ENCODE measurements at places on chromosomes 2 and 18.

GRCh38 chr18:22335731-22336198 lies 82.0 kb downstream of the CTAGE1 start:
- DNase-seq: no peak

DNA sequence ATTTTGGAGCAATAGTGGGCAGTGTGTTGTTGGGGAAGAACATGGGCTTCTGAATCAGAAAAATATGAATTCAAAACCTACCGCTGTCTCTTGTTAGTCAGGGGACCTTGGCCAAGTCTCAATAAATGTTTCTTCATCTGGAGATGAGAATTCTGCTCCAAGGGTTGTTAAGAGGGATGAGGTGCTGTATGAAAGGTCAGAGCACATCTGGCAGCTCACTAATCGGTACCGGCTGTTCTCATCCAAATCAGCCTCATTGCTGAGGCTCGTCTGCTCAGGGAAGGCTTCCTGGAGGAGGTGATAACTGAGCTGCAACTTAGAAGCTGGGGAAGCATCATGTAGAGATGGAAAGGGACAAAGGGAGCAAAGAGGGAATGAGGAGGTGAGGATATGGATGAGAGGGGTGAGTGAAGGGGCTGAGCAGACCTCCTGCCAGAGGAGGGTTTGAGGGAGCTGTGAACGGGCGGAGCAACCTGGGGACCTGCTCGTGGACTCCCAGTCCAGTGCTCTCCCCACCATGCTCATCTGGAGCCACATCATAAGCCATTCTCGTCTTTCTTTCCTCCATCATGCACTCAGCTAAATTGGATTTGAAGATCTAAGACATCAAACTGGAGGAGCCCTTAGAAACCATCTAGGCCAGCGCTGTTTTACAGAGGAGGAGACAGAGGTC lies 47.4 kb downstream of the GREB1 start:
- no peak for DNase-seq

GRCh38 chr2:190199530-190199929 lies 120.1 kb downstream of the HIBCH start:
- DNase-seq: no peak

GRCh38 chr2:212021947-212022346 lies 516.7 kb downstream of the ERBB4 start:
- no peak for DNase-seq

- DNase-seq: peak; percentile 38
These were observed 49.7 kb upstream of the ODC1 start for GRCh38 chr2:10497797-10498251.

GRCh38 chr18:10370716-10371115 lies 83.7 kb upstream of the APCDD1 start:
- DNase-seq: no peak

DNA sequence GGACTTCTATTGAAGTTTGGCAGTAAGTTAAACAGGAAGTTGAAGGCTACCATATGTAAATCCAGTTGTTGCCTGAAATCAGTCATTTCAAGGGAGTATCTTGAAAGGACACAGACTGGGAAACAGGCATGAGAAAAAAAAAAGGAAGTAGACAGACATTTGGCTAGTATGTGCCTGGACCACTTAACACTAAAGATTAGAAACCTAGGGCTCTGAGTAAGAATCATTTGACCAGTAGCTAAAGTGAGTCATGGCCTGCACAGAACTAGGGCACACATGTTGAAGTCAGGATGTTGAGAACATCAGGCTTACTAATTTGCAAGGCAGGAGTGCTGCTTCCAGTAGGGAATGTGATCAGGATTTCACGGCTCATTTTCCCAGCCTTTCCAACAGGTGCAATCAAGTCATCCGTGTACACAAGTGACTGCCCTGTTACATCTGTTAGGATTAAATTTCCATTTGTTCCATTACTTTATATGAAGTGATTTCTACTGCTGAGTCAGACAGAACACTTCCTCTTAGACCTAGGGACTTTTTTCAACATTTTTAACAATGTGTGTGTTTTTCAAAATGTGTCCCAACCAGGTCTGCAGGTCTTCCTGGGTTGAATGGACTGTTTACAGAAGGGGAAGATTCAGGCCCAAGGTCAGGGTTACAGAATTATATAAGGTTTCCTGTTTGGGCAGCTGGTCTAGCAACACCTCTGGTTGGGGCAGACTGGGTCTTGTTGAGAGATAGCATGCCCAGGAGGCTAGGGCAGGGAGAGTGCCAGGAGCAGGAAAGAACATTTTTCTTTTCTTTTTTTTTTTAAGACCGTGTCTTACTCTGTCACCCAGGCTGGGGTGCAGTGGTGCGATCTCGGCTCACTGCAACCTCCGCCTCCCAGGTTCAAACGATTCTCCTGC lies 145.6 kb downstream of the TGIF1 start:
- peak; percentile 23 for DNase-seq

DNA sequence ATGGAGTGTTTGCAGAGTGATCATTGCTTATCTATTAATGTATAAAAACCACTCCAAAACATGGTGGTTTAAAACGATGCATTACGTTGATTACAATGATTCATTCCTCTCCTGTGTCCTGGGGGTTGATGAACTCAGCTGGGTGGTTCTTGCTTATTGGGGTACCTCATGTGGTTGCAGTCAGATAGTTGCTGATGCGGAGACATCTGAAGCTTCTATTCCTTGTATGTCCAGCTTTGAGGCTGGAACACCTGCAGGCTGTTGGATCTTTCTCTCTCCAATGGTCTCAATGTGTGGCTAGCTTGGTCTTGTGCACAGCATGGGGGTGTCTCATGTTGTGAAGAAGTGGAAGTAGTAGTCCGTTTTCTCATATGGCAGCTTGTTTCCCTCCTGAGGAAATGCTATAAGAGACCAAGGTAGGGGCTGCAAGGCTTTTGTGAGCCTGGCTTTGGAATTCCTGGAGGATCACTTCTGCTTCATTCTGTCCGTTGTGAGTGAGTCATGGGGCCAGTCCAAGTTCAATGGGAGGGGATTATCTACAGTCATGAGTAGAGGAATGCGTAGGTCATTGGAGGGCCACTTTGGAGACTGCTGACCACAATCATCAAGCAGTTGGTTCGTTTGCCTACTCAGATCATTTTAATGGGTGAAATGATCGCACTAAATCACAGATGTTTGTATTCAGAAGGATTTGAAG lies 601.0 kb downstream of the SLC4A3 start:
- no peak for DNase-seq

GRCh38 chr18:3323900-3324299 lies 62.0 kb downstream of the MYL12B start:
- no peak for DNase-seq

DNA sequence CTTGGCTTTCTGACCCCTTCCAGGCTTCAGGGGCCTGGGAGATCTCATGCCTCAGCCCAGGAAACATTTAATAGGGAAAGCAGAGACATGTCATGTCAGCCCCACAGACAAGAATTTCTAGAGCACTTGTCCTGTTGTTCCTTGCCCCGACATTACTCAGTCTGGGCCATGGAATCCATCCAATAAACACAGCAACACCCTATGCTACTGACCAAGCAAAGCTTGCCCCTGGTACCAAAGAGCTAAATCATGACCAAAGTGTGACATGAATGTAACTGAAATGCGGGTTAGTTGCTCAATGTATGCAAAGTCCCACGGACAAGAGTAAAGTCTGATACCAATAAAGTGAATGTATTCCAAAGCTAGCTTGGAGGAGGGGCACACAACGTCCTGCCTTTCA lies 35.1 kb downstream of the EHD3 start:
- DNase-seq: no peak

DNA sequence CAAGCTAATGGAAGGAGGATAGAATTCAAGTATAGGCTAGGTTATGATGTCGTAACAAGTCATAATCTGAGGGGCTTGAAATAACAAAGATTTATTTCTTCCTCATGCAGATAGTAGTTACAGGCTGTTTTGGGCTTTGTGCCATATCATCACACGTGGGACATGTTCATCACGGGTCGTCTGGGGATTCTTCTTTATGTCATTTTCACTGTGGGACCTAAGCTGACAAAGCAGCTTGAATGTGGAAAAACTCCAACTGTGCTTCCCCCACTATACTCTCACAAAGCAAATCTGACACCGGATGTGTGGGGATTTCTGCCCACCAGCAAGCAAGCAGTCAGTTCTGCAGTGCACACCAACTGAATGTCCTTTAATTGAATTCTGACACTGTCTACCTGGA lies 124.8 kb downstream of the LTBP1 start:
- no peak for DNase-seq

GRCh38 chr2:234376229-234376628 lies 120.7 kb downstream of the ARL4C start:
- DNase-seq: no peak
